Thoracic aorta (tissue), 2 donors: ENCODE measurements at places on chromosomes 7 and 10. TPM values are rescaled to one million over a fixed set of nuclear protein-coding genes. Genes with fewer than 3 reads are reported as not detected.

Gene INMT
- 243 TPM for total RNA-seq

Gene NFE2L3
- 4.5 TPM for total RNA-seq

- DNase-seq = no peak
- H3K4me1 ChIP-seq = peaks cover 46% of the 10 kb centered on the region
- no peak overlapping the region for H3K4me3 ChIP-seq
Measured at GRCh38 chr10:91576096-91576545, 56.8 kb downstream of the PPP1R3C start.

DNA sequence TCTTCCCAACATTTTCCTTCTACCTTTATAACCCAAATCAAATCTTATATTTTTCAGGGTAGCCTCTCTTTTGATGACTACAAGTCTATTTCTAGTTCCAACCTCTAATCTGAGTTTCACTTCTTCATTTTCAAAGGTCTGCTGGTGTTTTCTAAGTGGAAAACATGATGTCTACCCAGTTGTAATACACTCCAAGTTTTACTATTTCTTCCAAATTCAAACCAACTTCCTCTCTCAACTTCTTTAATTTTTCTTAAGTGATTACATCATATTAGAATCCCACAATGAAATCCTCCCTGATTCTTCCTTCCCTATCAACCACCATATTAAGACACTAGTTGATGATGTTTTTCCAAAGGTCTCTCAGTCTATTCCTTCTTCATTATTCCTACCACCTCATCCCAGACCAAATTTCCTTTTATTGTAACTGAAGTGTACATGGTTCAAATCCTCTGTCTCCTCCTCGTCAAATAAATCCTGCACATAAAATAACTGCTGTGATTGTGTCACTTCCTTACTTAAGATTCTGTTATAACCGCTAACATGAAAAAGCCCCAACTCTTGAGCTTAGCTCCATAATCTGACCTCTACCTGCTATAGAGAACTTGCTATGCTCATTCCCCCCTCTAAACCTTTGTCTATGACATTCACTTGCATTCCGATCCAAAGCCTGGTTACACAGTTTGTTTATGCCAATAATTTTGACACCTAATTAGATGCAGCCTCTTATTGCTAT is 12.7 kb downstream of the TAS2R38 start:
- no peaks in the 10 kb centered on the region for H3K4me1 ChIP-seq
- no peaks in the 10 kb centered on the region for H3K36me3 ChIP-seq
- H3K27ac ChIP-seq = no peak overlapping the region
- DNase-seq = no peak
- no peaks in the 10 kb centered on the region for H3K27me3 ChIP-seq

- no peaks in the 10 kb centered on the region for H3K27me3 ChIP-seq
- no peak overlapping the region for H3K27ac ChIP-seq
- H3K36me3 ChIP-seq = no peaks in the 10 kb centered on the region
- H3K4me3 ChIP-seq = no peak overlapping the region
- DNase-seq = no peak
- H3K4me1 ChIP-seq = no peaks in the 10 kb centered on the region
Measured at GRCh38 chr7:50739744-50740435, 42.8 kb downstream of the GRB10 start.

DNA sequence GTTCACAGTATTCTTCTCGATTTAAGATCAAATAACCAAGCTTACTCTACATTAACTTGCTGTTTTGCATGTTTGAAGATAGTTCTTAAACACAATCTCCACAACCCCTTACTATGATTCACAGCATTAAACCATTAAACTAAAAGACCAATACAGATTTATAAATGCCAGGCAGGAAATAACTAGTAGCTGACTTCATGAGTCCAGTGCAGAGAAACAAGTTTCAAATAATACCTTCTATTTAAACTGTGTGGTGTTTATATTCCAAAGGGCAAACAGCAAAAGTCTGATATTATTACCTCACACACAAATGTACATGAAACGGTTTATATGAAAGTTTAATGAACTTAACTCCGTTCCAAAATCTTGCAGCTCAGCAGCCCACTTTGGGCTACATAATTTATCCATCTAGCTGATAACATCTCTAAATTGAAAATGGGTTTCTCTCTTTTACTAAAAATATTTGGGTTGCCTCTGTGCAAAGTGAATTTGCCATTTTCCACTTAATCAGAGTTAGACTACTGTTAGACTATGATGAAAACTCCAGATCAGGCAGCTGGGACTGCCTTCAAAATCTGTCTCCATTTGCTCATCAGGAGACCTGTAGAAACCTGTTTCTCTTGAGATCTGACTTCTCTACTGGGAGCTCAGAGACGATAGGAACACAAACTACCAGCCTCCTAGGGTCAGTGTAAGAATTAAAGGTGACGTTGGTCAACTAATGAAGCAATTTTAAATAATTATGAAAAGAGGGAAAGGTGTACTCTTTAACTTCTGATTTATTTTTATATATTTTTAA is 287.3 kb downstream of the FZD1 start:
- no peaks in the 10 kb centered on the region for H3K36me3 ChIP-seq
- H3K27ac ChIP-seq = no peak overlapping the region
- peaks cover 16% of the 10 kb centered on the region for H3K4me1 ChIP-seq
- DNase-seq = no peak
- no peak overlapping the region for H3K4me3 ChIP-seq
